Upper lobe of left lung (tissue), 6 donors: ENCODE measurements at places on chromosomes 2 and 18. TPM values are rescaled to one million over a fixed set of nuclear protein-coding genes. Genes with fewer than 3 reads are reported as not detected.

DNA sequence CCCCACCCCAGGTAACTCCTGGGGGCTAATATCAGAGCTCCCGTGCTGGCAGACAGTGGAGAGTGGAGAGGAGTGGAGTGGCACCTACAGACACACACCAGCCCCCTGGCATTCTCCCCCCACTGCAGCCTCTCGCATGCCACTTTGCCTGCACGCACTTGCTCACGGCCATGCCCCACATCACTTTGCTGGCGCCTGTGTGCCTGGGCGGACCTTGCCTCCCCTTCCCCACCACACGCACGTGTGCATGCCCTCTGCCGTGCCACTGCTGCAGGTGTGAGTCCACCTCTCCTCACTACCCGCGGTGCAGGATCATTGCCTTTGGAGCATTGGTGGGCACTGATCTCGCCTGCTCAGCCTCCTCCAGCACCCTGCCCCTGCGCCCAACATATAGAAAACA is 72.6 kb upstream of the DOK6 start:
- H3K27me3 ChIP-seq: no peaks in the 10 kb centered on the region
- no peak for DNase-seq
- H3K36me3 ChIP-seq: no peaks in the 10 kb centered on the region
- no peak overlapping the region for H3K27ac ChIP-seq
- H3K4me1 ChIP-seq: no peaks in the 10 kb centered on the region
- H3K4me3 ChIP-seq: no peak overlapping the region

- H3K4me3 ChIP-seq: no peak overlapping the region
- H3K4me1 ChIP-seq: no peaks in the 10 kb centered on the region
- no peak overlapping the region for H3K27ac ChIP-seq
- H3K36me3 ChIP-seq: no peaks in the 10 kb centered on the region
Measured at GRCh38 chr2:13113002-13113401, 396.3 kb downstream of the TRIB2 start.

PSMA8 gene
- total RNA-seq: 1.3 TPM

DNA sequence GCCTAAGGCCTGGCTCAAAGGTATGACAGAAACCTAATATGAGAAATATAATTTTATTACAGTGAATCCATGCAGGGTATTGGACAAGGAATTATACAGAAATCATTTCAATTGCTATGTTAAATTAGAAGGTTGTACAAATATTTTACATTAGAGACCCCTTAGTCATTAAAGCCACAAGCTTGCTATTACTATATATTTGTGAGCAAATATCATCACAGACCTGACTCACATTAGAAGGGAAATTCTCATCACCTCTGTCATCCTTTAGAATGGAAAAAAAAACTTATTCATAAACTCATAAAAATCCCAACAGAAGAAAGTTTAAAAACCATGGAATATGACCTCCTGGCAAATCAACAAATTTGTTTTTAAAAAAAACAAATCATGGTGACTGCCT is 277.9 kb downstream of the DCC start:
- no peaks in the 10 kb centered on the region for H3K27me3 ChIP-seq
- H3K4me1 ChIP-seq: no peaks in the 10 kb centered on the region
- no peak for DNase-seq

- H3K27me3 ChIP-seq: no peaks in the 10 kb centered on the region
- DNase-seq: no peak
- H3K4me1 ChIP-seq: no peaks in the 10 kb centered on the region
- no peak overlapping the region for H3K27ac ChIP-seq
Measured at GRCh38 chr2:107091163-107091864, 205.3 kb upstream of the ST6GAL2 start.

RAB31 gene
- 40.3 TPM for total RNA-seq

RAMP1 gene
- 6.3 TPM for total RNA-seq

GRCh38 chr2:12552092-12552491 is 164.6 kb upstream of the TRIB2 start:
- no peak overlapping the region for H3K27ac ChIP-seq
- H3K4me3 ChIP-seq: no peak overlapping the region
- H3K4me1 ChIP-seq: no peaks in the 10 kb centered on the region
- no peak for DNase-seq
- H3K36me3 ChIP-seq: no peaks in the 10 kb centered on the region
- no peaks in the 10 kb centered on the region for H3K27me3 ChIP-seq

GRCh38 chr2:46369783-46370182 is 72.6 kb downstream of the EPAS1 start:
- DNase-seq: no peak
- H3K4me1 ChIP-seq: peaks cover 45% of the 10 kb centered on the region
- H3K36me3 ChIP-seq: peaks cover 29% of the 10 kb centered on the region

FTCDNL1 gene
- total RNA-seq: 2.8 TPM

- no peak within 1 kb of the TSS for H3K27ac ChIP-seq
- no peaks in the 10 kb centered on the region for H3K27me3 ChIP-seq
- no peaks in the 10 kb centered on the region for H3K36me3 ChIP-seq
- H3K4me3 ChIP-seq: no peak within 1 kb of the TSS
- DNase-seq: no peak
Measured at GRCh38 chr18:7230626-7231349, at the start of gene LRRC30. Gene LRRC30, plus strand, starts transcription at chr18:7231089. Its CDS starts 50 bp downstream, at chr18:7231139.

- no peaks in the 10 kb centered on the region for H3K27me3 ChIP-seq
- no peak within 1 kb of the TSS for H3K27ac ChIP-seq
- peaks cover 5% of the 10 kb centered on the region for H3K4me1 ChIP-seq
- peak within 1 kb of the TSS; percentile 25 for H3K4me3 ChIP-seq
Measured at GRCh38 chr2:164954954-164955701, at the start of gene SLC38A11. Gene SLC38A11, minus strand, starts transcription at chr2:164955525. Its CDS starts 278 bp downstream, at chr2:164955247.

CERKL gene
- total RNA-seq: 23.1 TPM

AQP12B gene
- not detected for total RNA-seq

SPATA3 gene
- total RNA-seq: not detected

- no peak overlapping the region for H3K4me3 ChIP-seq
- H3K4me1 ChIP-seq: no peaks in the 10 kb centered on the region
- DNase-seq: no peak
- H3K27me3 ChIP-seq: no peaks in the 10 kb centered on the region
- no peaks in the 10 kb centered on the region for H3K36me3 ChIP-seq
- no peak overlapping the region for H3K27ac ChIP-seq
Measured at GRCh38 chr2:165718610-165719210, 75.3 kb downstream of the GALNT3 start.

DNA sequence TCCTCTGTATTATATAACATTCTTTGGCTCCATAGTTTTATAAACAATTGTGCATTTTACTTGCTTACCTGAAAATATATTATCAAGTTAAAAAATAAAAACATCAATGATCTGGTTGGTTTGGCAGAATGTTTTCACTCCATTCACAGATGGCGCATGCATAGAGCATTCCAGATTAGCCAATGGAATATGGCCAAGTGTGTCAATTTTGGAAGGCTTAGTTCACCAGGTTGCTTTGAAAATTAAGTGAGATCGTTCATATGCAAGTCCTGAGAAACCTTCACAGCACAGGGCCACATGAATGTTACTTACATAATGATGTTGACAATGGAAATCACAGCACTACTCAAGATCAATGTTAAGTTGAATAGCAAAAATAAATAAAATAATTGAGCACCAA is 335.7 kb downstream of the GRB14 start:
- no peak for DNase-seq
- no peaks in the 10 kb centered on the region for H3K27me3 ChIP-seq
- no peak overlapping the region for H3K4me3 ChIP-seq
- no peaks in the 10 kb centered on the region for H3K36me3 ChIP-seq
- no peak overlapping the region for H3K27ac ChIP-seq

HJURP gene
- total RNA-seq: 3.2 TPM

VSNL1 gene
- not detected for total RNA-seq

DNA sequence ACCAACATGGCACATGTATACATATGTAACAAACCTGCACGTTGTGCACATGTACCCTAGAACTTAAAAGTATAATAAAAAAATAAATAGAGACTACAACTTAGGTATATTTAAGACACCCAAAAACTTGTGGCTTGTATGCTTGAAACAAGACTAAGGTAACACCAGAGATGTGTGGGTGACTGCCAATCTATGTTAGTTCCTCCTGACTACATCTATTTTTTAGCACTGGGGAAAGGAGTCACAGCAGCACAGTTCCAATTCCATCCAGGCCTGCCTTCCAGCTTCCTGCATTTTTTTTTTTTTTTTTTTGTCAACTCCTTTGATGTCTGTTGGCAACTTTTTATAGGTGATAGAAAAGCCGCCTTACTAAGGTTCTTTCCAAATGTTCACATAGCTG is 18.2 kb downstream of the C2orf69 start:
- H3K4me1 ChIP-seq: no peaks in the 10 kb centered on the region
- H3K27ac ChIP-seq: no peak overlapping the region
- H3K27me3 ChIP-seq: no peaks in the 10 kb centered on the region
- H3K36me3 ChIP-seq: peaks cover 41% of the 10 kb centered on the region
- H3K4me3 ChIP-seq: no peak overlapping the region
- DNase-seq: no peak

GPR39 gene
- total RNA-seq: 27.8 TPM

DNA sequence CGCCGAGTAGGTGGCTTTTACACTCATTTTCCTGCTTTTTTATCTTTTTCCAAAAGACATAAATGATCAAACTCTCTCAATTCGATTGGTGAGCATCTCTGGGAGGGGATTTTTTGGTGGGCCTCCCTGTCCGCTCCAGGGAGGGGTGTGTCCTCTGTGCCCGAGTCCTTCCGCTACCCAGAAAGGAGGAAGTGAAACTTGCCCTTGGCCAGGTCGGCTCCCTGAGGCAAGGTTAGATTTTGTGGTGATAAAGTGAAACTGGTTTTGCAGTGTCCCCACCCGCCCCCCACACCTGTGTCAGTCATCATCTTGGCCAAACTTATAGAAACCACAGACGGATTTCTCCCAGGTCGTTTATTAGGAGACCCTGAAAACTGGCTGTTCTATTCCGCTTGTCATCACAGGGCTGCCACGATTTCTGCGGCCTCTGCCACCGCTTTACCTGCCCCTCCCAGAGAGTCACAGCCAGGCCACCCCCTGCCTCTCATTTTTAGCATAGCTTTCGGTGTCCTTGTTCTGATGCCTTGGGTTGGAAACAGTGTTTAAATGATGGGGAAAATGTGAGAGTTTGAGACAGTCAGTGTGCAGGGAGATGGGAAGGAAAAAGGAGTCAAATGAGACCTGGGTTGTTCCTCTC is 93.6 kb downstream of the SH3BP4 start:
- DNase-seq: no peak
- H3K4me3 ChIP-seq: no peak overlapping the region

DNA sequence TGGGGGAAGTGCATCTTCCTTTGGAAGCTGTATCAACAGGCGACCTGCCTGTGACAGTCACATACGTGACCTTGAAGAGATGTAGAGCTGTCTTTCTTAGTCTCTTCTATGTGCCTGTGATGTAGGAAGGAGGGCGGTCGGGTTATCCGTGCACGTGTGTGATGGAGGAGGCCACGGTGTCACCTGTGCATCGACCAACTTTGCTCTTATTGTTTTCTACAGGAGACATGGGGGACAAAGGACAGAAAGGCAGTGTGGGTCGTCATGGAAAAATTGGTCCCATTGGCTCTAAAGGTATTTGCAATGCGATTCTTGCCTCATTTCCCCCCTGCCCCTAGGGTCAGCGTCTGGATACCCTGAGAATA is 20.7 kb upstream of the ALLC start:
- H3K27me3 ChIP-seq: no peaks in the 10 kb centered on the region
- H3K27ac ChIP-seq: no peak overlapping the region
- no peak overlapping the region for H3K4me3 ChIP-seq
- no peaks in the 10 kb centered on the region for H3K4me1 ChIP-seq

DNA sequence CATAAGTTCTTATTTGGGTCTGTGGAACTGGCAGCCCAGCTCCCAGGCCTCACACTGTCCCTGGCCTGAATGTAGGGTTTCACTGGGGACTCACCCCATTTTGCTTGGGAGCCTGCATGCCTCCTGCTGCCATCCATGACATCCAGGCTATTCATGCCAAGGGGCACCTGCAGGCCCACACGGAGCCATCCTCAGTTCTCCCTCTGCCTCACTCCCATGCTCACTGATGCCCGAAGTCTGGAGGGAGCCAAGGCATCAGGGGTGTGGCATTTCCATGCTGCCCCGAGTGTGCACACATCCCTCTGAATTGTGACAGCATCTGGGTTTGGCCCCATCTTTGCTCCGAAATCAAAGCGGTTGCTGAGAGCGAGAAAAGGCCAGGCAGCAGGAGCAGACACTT is 67.4 kb upstream of the ZNF804A start:
- no peaks in the 10 kb centered on the region for H3K4me1 ChIP-seq
- H3K4me3 ChIP-seq: no peak overlapping the region
- no peak overlapping the region for H3K27ac ChIP-seq
- H3K36me3 ChIP-seq: no peaks in the 10 kb centered on the region

CNGA3 gene
- total RNA-seq: 0.89 TPM

- H3K27ac ChIP-seq: no peak overlapping the region
- H3K36me3 ChIP-seq: no peaks in the 10 kb centered on the region
- H3K4me1 ChIP-seq: no peaks in the 10 kb centered on the region
- H3K27me3 ChIP-seq: no peaks in the 10 kb centered on the region
- H3K4me3 ChIP-seq: no peak overlapping the region
Measured at GRCh38 chr2:122231296-122231695, 475.8 kb downstream of the TSN start.

DNA sequence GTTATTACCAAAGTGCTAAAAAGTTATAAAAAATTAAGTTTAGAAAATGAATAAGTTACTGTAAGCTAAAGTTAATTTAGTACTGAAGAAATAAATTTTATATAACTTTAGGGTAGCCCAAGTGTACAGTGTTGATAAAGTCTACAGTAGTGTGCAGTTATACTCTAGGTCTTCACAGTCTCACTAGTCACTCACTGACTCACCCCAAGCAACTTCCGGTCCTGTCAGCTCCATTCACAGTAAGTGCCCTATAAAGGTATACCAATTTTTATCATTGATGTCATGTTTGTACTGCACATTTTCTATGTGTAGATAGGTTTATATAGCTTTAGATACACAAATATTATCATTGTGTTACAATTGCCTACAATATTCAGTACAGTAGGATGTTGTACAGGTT is 518.3 kb upstream of the PIK3C3 start:
- no peak overlapping the region for H3K4me3 ChIP-seq
- H3K4me1 ChIP-seq: no peaks in the 10 kb centered on the region
- no peaks in the 10 kb centered on the region for H3K27me3 ChIP-seq
- DNase-seq: no peak

MPP4 gene
- not detected for total RNA-seq

LYG1 gene
- 1.5 TPM for total RNA-seq
